ENCODE measurements at places on chromosomes 1 and 21.

- H3K36me3 ChIP-seq: no peaks in the 10 kb centered on the region
- no peak overlapping the region for H3K4me3 ChIP-seq
- H3K27ac ChIP-seq: no peak overlapping the region
- peaks cover 5% of the 10 kb centered on the region for H3K4me1 ChIP-seq
- no peak for DNase-seq
These were observed 190.4 kb downstream of the NCAM2 start for GRCh38 chr21:21188513-21189195.

- H3K4me1 ChIP-seq: no peaks in the 10 kb centered on the region
- no peak overlapping the region for H3K4me3 ChIP-seq
- no peak overlapping the region for H3K27ac ChIP-seq
- no peaks in the 10 kb centered on the region for H3K36me3 ChIP-seq
- peaks cover 7% of the 10 kb centered on the region for H3K27me3 ChIP-seq
- no peak for DNase-seq
These were observed 5.2 kb upstream of the HSD3B2 start for GRCh38 chr1:119409731-119410130.

- H3K36me3 ChIP-seq: peaks cover 9% of the 10 kb centered on the region
- H3K27ac ChIP-seq: no peak overlapping the region
- H3K27me3 ChIP-seq: peaks cover 14% of the 10 kb centered on the region
- peaks cover 62% of the 10 kb centered on the region for H3K4me1 ChIP-seq
- no peak for DNase-seq
These were observed 128.2 kb downstream of the KCNN3 start for GRCh38 chr1:154741741-154742495.

DNA sequence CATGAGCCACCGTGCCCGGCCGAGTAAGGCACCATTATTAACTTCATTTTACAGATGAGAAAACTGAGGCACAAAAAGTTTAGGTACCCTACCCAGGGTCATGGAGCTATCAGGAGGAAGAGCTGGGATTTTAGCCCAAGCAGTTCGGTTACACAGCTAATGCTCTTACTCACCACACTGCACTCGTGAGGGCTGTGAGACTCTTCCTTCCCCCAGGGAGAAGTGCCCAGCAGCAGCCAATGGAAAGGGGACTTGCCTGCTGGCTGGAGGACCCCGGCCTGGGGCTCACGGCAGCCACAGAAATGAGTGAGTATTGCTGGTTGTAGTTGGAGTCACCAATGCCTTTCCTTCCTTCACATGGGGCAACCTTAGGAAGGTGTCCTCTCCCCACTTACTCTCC is 5.2 kb upstream of the CSF1 start:
- H3K4me1 ChIP-seq: peaks cover 81% of the 10 kb centered on the region
- no peak for DNase-seq
- H3K27me3 ChIP-seq: no peaks in the 10 kb centered on the region

DNA sequence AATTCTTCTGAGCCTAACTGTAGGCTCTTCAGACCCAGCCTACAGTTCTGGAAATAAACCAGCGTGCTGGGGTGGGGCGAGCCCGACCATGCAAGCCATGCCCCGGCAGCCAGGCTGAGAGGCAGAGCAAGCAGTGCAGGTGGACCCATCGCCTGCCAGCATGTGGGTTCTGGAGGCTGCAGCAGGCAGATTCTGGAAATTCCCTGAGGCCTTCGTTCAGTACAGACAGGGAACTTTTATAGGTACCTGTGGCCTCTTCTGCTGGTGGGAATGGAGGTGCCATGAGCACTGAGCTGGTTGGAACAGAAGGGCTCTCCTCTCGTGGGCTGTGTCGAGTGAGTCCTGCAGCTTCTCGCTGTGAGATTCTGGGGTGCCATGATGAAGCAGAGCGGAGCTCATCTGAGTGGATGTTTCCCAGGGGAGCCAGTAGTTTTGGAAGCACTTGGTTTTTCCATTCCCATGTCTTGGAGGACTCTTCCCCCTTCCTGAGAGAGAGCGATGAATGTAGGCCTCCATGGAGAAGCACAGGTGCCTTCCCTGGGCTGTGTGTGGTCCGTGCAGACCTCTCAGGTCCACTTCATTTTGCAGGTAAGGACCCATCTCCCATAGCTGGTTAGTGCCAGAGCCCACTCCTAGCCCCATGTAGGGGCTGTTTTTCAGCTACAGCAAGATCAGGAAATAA is 94.1 kb downstream of the PCBP3 start:
- no peak for DNase-seq
- peaks cover 4% of the 10 kb centered on the region for H3K36me3 ChIP-seq
- no peaks in the 10 kb centered on the region for H3K27me3 ChIP-seq
- H3K4me3 ChIP-seq: no peak overlapping the region
- no peak overlapping the region for H3K27ac ChIP-seq

DNA sequence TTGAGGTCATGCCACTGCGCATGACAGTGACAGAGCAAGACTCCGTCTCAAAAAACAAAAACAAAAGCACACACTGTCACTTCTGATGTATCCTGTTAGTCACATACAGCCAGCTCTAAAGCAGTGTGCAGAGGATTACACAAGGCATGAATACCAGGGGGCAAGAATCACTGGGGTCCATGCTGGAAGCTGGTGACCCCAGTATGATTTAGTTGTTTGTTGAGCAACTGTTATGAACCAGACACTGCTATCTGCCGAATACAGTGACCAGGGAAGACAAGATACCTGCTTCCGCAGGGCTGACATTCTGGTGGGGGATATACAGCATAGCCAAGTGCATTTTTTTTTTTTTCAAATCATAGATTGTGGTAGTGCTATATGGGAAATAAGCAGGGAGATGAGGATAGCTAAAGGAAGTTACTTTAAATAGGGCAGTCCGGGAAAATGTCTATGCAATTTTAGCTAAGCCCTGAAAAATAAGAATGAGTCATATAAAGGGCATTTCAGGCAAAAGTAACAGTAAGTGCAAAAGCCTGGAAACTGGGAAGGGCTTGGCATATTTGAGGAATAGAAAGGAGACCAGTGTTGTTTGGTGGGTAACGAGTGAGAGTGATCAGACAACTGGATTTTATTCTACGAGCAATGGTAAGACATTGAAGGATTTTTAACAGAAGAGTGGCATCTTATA is 69.7 kb downstream of the ADSS2 start:
- H3K27ac ChIP-seq: no peak overlapping the region
- H3K4me3 ChIP-seq: no peak overlapping the region
- DNase-seq: no peak
- H3K4me1 ChIP-seq: no peaks in the 10 kb centered on the region
